ENCODE measurements at places on chromosomes 6 and 20.
A peak's percentile ranks its signal among the peaks of the same experiment; 100 is the strongest.

DNA sequence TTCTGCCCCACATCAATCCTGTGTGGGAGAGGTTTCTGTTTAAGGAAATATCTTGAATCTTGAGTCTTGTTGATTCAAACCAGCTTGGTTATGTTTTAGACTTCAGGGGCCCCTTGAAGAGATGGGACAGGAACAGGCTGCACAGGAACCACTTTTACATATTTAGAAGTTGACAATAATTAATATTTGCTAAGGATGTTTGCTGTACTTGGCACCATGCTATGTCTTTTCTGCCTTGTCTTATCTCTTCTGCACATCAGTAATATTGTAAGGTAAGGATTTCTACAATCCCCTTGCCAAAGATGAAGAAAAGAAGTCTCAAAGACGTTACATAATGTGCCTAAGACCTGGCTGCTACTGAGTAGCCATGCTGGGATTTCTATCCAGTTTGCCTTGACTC, 48.0 kb upstream of the PMEPA1 start:
- DNase-seq, result no peak

- DNase-seq, result peak; percentile 22
These were observed 48.0 kb downstream of the OR2B2 start for GRCh38 chr6:27863962-27864905.

DNA sequence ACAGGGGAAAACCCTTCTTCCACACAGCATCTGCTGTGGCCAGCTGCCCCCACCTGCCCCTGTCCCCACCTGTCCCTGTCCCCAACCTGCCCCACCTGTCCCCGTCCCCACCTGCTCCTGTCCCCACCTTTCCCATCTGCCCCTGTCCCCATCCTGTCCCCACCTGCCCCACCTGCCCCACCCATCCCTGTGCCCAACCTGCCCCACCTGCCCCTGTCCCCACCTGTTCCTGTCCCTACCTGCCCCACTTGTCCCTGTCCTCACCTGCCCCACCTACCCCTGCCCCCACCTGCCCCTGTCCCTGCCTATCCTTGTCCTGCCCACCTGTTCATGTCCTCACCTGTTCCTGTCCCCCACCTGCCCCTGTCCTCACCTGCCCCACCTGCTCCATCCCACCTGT, 6.4 kb upstream of the MYT1 start:
- no peak for DNase-seq

- DNase-seq, result peak; percentile 54
These were observed 28.5 kb upstream of the ZNF831 start for GRCh38 chr20:59135093-59135492.

GRCh38 chr6:1442929-1443328, 53.6 kb downstream of the FOXF2 start:
- DNase-seq, result no peak

DNA sequence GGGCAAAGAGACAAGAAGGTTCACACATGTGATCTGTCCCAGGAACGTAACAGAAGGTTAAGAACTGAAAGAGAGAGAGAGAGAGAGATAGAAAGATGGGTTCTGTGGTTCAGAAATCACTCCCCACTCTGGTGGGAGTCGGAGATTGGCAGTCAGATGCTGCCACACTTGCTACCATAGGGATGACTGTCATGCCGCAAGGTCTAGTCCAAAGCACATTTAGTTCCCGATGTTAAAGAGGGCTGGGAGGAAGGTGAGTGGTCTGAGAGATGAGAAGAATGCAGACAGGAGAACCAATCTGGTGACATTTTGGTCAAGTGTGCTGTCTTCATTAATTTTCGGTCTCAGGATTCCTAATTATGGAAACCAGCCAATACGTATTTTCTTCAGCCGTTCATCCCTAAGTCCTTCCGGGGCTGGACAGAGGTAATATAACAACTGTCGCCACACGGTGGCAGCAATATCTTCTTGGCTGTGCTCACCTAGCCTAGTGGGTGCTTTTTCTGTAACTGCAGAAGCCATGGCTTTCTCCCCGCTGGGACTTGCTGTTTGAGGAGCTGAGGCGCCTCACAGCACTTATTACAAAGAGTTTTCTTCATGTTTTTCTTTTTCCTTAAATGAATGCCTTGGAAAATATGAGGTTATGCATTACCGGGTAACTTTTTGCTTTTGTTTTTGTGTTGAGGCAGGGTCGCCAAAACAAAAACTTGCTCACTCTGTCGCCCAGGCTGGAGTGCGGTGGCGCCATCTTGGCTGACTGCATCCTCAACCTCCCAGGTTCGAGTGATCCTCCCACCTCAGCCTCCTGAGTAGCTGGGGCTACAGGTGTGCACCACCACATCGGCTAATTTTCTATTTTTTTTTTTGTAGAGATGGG, 46.0 kb downstream of the SLC35D3 start:
- peak; percentile 88 for DNase-seq

GRCh38 chr6:170094686-170095272, 196.1 kb downstream of the DLL1 start:
- no peak for DNase-seq

DNA sequence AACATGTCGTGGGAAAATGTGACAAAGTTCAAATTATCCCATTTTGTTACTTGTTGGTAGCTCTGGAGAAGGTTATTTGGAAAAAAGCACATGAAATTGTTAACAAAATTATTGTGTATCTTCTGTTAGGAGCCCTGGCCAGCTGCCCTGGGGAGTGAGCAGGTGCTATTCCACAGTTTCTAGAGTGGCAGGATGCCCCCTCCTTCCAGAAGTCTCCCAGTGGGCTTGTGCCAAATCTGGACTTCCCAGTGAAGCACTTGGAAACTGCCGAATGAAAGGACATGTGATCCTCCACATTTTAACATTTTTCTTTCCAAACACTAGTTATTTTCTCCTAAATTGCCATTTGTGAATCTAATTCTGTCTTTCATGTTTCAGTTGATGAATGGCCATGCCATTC, 66.9 kb upstream of the CLDN20 start:
- DNase-seq, result no peak

- no peak for DNase-seq
These were observed 75.1 kb upstream of the DUSP22 start for GRCh38 chr6:217048-217659.

GRCh38 chr6:135813401-135813800, 38.1 kb upstream of the PDE7B start:
- peak; percentile 10 for DNase-seq

DNA sequence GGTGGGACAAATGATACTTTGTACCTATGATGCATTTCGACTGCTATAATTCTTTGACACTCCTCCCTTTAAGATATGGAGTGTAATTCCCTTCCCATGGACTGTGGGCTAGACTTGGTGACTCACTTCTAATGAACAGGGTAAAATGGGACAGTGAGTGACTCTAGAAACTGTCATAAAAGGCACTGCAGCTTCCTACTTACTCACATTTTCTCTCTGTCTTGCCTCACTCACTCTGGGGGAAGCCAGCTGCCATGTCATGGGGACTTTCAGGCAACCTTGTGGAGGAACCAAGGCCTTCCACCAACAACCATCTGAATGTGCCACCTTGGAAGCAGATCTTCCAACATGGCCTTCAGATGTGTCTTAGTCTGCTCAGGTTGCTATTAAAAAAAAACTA, 12.9 kb upstream of the GFOD1 start:
- peak; percentile 29 for DNase-seq

- DNase-seq, result no peak
These were observed 87.7 kb upstream of the NOX3 start for GRCh38 chr6:155543166-155543847.

GRCh38 chr20:38754924-38755323, 6.7 kb downstream of the ACTR5 start:
- DNase-seq, result no peak

- DNase-seq, result no peak
These were observed 4.0 kb downstream of the ARID1B start for GRCh38 chr6:156780962-156781853.

DNA sequence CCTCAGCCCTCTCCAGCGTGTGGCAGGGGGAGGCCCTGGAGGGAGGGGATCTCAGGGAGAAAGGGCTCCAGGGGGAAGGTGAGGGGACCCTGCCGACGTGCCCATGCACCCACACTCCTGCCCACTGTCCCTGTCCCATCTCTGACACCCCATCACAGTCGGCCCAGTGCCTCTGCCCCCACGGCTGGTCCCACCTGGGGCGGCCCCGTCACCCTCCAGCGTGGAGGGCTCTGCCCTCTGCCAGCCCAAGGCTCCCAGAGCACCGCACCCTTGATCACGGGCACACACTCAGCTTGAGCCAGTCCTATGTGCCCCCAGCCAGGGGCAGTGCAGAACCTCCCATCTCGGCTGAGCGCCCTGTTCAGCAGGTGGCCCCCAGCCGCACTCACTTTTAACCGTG, 9.2 kb downstream of the SLC4A11 start:
- no peak for DNase-seq

DNA sequence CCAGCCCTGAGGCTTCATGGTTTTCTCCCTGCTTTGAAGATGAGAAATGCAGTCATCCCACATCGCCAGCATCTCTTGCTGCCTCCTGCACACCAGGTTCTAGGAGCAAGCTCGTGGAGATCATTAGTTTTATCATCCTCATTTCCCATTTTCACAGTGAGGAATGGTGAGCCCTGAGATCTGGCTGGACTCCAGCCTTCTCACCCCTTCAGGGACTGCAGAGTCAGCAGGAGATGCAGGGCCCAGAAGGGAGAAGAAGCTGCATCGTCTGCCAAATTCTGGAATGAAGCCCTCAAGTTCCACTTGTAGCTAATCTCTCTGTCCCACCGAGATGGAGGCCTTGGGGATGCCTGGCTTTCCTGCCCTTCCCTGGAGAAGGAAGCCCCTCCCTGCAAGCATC, 216.8 kb downstream of the TAF4 start:
- DNase-seq, result no peak

DNA sequence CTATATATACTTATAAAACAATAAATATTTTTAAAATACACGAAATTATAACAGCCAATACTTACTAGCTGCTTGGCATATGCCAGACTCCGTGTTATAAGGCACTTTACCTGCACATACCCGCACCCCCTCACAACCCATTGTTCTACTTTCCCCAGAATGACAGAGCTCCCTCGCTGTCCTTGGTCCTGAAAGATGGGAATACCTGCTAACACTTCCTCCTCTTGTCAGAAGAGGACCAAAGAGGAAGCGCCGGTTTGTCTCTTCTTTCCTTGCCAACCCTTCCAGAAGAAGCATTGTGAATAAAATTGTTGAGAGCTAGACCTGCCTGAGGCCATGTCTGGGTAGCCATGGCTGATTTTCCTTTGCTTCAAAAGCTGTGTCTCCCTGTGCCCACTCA, 149.3 kb downstream of the PTPRT start:
- DNase-seq, result no peak

GRCh38 chr6:155388591-155388990, 67.0 kb downstream of the NOX3 start:
- peak; percentile 7 for DNase-seq

- no peak for DNase-seq
These were observed 18.5 kb downstream of the CUL9 start for GRCh38 chr6:43200541-43200940.

- no peak for DNase-seq
These were observed 473.7 kb downstream of the QKI start for GRCh38 chr6:163888030-163888819.

GRCh38 chr6:4349323-4349722, 213.9 kb upstream of the ECI2 start:
- no peak for DNase-seq

DNA sequence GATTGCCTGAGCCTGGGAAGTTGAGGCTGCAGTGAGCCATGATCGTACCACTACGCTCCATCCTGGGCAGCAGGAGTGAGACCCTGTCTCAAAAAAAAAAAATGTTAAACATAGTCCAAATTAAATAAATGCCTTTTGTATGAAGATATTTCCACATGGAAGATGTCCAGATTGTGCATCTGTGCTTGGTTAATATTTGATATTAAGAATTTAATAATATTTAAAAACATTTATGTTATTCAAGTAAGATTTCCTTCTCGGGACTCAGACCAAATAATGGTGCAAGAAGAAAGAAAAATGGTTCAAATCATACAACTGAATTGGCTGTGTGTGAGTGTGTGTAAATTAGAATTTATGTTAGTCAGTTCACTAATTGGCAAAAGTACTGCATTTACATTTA, 202.5 kb downstream of the TBC1D7 start:
- DNase-seq, result no peak

- DNase-seq, result no peak
These were observed 31.9 kb downstream of the INSM1 start for GRCh38 chr20:20399531-20400500.

DNA sequence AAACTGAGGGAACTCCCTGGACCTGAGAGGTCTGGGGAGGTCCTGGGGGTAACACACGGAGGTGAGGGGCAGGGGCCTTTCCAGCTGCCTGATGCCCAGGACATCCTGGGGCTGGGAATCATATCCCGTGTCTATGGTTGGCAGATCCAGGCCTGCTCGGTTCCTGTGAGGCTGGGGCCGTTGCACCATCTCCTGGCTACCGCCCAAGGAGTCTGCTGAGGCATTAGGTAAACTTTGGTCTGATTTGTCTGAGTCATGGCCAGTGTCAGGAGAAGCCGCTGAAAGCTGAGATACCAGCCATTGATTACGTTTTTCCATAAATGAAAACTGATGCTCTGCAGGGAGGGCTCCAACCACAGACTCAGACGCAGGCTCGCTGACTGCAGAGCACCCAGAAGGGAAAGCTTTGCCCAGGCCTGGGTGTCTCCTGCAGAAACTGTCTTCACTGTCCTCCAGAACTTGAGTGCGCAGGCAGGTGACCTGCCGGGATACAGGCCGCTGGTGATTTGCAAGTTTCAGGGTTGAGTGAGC, 14.2 kb downstream of the TRAF3IP2 start:
- DNase-seq, result peak; percentile 100

DNA sequence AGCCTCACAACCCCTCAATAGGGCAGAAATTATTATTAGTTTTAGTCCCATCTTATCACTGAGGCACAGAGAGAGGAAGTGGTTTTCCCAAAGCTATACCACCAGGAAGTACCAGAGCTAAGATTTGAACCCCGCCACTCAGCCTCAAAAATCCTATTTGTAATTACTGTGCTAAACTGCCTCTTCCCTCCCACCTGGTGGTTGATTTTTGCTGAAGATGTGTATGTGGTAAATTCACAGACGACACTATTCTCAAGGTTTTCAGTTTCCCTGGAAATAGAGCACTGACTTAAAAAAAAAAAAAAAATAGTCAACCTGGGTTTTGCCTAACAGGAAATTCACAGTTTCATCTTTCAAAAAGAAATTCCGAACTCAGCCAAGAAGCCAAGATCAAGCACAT, 57.9 kb downstream of the TSHZ2 start:
- no peak for DNase-seq

DNA sequence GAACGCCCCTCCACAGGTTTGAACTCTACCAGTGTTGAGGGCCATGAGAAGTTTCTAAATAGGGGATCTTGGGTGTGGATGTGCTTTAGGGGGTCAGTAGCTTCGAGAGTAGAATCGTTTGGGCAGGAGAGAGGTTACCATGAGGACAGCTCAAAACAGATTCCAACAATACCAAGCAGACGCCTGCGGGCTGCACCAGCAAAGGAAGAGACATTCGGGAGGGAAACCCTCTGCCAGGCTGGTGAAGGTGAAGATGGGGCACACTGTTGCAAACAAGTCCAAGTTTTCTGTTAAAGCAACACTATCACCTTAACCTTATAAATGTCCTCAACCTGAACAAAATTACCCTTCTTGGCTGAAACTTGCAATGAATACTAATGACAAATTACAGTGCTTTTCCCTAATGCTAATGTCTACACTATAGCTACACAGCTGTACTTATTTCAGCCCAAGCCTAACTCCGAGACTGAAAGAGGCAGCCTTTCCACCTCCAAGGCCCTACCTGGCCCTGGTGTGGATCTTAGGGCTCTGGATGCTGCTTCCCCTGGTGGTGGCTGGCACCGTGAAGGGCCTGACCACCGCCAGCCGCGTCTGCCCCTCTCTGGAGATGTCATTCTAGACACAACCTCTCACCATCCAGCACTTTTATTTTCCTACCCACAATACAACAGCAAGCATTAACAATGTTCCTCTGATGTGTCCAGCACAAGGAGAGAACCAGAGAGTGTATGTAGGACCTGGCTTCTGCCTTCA, 80.1 kb downstream of the DLL1 start:
- no peak for DNase-seq

All from epithelial cell of esophagus (primary cell).